NCI-H1105 treated with DMSO at 0.1 percent for 48 hours (cell line): ENCODE measurements at places on chromosomes 1 and 21.

DNA sequence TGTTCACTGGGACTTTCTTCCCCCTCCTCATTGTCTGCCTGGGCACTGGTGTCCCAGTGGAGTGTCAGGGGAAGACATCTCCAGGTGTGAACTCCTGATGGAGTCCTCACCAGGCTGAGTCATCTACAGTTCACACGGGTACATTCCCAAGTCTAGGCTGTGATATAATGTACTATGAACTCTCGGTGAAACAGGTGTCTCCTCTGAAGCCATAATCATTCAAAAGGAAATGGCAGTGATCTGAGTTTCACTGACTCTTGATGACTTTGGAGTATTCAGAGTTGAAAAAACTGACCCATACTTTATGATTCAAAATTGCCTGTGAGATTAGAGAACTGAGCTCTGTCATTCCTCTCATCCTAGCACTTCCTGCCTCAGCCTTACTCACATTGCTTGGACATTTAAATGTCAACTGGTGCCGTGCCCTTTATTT is 9.1 kb downstream of the LAMC2 start:
- DNase-seq = no peak

DNA sequence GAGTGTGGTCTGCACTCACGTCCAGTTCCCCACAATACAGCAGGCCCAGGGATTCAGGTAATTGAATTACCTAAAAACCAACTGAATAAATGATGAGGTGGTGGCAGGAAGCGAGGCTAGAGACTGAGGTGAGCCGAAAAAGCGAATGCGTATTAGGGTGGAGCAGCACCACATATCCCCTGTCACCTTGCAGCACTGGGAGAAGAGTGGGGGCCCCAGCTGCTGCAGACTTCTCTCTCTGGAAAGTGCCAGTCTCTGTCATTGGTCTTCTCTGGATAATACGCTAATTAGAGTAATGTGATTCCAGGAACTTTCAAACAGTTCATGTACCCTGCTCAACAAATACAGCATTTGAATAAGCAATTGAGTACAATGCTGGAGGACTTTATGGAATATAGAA is 199.0 kb downstream of the RPS6KC1 start:
- DNase-seq = no peak

GRCh38 chr1:239976130-239976968 is 115.3 kb upstream of the FMN2 start:
- peak; percentile 16 for DNase-seq

DNA sequence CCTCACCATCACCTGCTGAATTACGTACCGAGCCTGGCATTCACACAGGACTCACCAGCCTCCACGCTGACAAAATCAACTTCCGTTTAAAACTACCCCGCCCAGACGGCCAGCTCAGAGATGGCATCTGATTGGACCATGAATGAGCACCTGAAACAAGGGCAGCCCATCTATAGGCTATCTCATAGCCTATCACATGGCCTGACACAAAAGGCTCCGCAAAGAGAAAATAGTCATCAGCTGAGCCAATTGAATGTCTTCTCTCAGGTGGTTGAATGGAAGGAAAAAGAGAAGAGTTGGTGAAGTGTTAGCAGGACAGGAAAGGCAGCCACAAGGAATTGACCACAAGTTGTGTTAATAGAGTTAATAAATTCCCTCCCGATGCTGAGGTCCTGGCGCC is 50.6 kb upstream of the ZC3H12A start:
- no peak for DNase-seq

DNA sequence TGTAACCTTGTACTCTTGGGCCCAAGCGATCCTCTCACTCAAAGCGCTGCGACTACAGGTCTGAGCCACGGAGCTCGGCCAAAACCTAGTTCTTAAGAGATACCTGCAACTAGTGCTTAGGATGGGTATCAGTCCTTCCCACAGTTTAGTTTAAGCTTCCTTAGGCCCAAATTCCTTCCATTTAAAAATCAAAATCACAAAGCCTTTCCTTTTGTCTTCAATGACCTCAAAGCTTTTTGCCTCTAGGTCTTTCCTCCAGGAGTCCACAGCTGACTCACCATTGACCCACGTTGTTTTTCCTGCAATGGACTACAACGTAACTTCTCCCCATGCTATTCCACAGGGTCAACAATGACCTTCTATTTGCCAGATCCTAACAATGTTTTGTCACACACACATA is 64.0 kb downstream of the APP start:
- no peak for DNase-seq

- no peak for DNase-seq
These were observed 31.1 kb downstream of the TMEM50A start for GRCh38 chr1:25369241-25369640.

- DNase-seq = no peak
These were observed 108.7 kb downstream of the ENAH start for GRCh38 chr1:225544263-225544662.

DNA sequence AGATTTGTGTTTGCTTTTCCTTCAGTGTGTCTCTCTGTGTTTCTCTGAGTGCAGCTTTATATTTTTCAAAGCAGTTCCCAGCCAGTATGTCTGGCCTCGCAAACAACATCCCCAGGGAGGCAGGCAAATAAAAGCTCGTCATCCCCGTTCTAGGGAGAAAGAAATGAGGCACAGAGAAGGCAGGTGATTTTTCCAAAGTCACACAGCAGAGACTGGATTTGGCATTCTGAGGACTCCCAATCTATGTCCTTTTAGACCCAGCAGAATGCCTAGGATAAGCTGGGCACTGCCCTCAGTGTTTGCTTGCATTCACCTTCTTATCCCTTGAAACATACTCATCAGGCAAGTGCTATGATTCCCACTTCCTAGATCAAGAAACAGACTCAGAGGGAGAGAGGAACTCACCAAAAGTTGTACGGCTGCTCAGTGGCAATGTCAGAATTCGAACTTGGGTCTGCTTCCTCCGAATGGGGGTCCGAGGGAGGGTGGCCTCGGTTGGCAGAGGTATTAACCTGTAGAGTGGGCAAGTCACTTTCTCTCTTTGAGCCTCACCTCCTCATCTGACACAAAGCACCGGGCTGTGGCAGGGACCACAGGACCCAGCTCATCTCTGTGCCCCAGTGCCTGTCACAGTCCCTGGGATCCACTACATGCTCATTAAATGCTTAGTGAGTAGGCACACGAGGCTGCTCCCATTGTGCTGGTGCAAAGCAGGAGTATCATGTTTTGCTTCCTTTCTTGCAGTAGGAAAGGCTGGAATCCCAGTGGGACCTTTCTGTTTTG is 4.2 kb downstream of the RAP1GAP start:
- no peak for DNase-seq

GRCh38 chr1:157806431-157807149 is 13.3 kb downstream of the FCRL1 start:
- DNase-seq = no peak

GRCh38 chr1:203045336-203045735 is 19.0 kb downstream of the PPFIA4 start:
- DNase-seq = no peak

DNA sequence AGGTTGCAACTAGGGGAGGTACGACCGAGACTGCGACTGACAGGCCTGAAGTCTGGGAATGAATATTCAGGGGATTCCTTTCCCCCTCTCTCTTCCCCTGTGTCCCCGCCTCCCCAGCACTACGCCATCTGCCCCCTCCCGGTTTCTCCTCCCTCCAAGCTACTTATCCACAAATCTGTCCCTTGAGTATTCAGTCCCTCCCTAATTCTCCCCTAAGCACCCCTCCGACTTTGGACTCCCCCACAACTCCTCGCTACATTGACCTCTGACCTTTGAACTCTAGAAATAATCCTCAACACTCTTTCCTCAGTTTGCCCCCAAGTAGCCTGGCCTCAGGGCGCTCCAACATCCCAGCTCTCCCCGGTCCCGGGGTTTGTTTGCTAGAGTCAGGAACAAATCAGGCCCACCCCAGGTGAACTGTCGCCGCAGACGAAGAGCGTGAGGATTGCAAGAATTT is 393 bp downstream of the LYSMD1 start:
- peak; percentile 41 for DNase-seq
